ENCODE measurements at places on chromosomes 3 and 15.

GRCh38 chr15:74545086-74545485 lies 4.1 kb downstream of the ARID3B start:
- DNase-seq = no peak

DNA sequence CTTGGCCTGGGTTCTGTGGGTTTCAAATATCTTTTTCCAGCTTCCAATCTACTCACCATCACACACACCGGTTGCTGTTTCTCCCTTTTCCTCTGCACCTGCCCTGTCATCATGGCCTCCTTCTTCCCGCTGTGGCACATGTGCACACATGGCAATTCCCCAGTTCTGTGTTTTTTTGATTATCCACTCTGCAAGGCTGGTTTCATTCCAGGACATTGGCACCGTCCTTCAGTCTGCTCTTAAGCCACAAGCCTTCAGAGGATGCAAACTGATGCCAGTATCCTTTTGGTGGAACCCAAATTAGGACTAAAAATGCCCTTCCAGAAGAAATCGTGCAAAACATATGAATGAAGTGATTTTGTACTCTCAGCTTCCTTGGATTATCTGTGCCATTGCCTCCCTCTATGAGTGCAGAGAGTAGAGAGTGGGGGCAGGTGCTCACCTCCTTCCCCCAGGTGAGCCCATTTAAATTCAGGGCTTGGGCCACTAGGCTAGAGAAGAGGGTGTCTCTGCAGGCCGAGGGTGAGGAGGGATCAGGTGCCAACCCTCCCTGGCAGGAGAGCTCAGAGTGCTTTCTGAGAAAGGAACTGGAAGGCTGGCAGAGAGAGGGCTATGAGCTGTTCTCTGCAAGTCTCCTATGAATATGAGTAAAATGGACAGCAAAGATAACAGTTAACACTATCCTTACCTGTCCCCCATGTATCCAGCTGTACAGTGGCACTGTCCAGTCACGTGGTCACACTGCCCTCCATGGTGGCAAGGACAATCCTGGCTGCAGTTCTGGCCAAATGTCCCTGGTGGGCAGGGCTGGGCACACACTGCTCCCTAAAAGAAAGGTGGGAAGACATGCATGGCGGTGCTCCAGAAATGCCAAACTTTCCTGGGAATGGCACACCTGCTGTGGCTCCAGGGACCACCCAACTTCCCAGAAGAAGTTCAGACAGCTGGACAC lies 100.8 kb downstream of the RAB11A start:
- DNase-seq = no peak

GRCh38 chr3:28173836-28174235 lies 67.6 kb upstream of the CMC1 start:
- DNase-seq = no peak

DNA sequence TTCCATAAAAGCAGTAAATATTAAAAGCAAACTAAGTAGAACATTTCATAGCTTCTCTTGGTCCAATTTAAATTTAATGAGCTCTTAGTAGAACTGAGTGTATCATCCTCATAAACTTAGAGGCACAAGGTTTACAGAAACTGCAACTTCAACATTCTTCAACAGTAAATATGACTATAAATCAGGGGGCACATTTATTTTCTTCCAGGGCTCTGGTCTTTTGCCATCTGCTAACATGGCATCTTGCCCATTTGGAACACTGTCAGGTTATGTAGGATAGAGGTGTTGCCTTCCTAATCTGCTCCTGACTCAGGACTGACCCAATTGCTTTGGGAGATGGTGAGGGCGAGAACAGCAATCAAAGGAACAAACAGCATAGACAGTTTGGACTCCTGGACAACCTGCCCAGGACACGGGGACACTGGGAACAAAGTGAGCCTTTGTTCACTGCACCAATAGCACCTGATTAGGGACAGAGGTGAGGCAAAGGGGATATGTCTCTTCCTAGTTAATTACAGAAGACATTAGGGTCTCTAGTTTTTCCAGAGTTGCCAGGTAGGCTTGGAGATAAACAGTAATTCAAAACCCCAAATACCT lies 610.2 kb upstream of the ROBO2 start:
- no peak for DNase-seq

- DNase-seq = no peak
Observed at GRCh38 chr15:95113041-95113440, 881.7 kb downstream of the MCTP2 start.

DNA sequence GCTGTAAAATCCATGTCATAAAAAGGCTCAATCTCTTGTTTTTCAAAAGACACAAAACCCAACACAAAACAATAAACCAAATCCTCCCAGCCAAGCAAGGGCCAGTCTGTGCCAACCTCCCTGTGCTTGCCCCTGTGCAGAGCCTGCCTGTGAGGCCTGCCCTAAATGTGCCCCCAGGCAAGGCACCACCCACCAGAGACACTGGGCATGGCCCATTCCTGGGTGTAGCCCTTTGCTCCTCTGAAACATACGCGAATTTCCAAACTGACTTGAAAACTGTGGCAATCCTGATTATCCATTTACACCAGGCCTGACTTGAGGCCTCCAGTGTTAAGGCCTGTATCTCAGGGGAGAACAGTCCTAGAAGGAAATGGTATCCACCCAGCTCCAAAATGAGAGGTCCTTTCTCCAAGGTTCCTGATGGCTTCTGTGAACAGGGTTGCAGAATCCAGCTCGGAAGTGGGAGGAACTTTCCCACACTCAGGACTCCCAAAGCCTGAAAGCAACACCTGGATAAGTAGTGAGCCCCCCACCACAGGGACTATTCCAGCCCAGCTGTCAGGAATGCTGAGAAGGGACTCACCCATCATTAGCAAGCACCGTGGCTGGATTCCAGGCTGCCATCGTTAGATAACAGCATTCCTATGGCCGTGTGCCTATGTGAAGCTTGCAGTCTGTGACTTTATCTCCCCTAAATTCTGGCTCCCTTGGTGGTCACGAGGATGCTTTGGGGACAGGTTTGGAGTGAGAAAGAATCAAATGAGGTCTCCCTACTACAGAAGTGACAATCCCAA lies 61.8 kb downstream of the CACNA2D2 start:
- DNase-seq = no peak

DNA sequence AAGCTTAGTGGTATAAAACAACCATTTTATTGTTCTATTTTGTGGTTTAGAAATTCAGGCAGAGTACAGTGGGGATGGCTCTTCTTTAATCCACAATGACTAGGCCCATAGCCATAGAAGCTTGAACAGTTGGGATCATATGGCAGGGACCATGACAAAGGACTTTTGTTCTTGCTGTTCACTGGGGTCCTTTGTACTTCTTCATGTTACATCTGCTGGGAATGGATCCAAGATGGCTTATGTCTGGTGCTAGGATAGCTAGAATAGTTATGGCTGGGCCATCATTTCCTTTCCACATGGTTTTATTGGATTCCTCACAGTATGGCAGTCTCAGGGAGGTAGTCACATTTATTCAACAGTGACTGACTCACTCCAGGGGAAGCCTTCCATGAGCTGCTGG lies 427.9 kb upstream of the AGTR1 start:
- DNase-seq = no peak

GRCh38 chr3:76132154-76132470 lies 346.8 kb upstream of the ZNF717 start:
- no peak for DNase-seq

- no peak for DNase-seq
Observed at GRCh38 chr15:38972831-38973230, 408.2 kb upstream of the RASGRP1 start.

- no peak for DNase-seq
Observed at GRCh38 chr15:101049282-101049681, 130.1 kb downstream of the LRRK1 start.

DNA sequence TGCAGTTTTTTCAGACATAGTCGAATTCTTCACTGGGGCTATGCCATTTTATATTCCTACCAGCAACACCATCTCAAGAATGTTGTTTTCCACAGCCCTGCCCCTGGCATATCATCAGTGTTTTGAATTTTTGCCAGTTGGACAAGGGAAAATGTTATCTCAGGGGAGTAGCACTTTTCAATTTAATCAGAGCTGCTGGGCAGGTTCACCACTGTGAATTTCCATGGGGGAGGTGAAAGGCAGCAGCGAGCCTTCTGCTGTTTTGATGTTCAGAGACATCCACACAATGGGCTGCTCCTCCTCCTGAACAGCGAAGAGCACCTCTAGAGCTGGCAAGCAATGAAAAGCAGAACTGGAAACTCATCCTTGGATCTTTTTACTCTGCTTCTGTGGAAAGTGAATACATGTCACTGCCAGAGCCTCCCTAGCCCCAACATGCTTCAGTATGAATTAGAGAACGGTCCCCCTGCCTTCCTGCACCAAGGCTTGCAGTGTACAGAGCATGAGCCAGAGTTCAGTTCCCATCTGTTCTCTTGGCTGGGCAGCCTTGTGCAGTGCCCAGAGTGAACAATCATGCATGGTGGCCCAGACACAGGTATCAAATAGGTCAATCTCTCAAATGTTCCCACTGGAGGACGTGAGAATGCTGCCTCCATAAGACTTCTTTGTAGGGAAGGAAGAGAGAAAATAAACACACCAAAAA lies 56.1 kb upstream of the RAD18 start:
- no peak for DNase-seq

DNA sequence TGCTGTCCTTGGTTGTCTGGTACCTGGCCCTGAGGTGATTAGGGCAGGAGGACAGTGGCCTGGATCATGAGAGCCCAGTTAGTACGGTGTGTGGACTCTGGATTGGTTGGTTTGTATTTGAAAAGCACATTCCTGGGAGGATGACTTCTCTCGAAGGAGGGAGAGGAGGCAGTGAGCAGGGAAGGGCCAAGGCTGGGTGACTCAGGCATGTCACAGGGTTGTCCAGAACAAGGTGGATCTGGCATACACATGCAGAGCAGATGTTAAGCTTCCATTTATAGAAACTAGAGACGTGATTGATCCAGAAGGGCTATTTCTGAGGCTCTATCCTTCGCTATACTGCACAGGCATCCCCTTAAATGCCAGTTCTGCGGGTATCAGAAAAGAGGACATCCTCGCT lies 34.4 kb downstream of the FAM240A start:
- no peak for DNase-seq

DNA sequence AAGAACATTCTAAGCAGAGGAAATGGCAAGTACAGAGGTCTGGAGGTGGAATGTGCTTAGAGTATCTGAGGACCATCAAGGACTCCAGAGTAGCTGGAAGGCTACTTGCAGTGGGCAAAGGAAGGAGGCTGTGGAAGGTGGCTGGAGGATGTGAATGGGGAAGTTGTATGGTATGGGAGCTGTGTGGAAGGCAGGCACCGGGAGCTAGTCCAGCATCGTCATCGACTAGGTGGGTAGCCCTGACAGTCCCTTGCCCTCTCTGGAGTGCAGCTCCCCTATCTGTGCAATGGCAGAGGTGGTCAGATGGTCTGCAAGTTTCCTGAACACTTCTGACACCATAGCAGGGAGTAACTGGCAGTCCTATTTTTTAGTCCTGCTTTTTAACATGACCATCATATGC lies 19.3 kb downstream of the CCDC13 start:
- DNase-seq = no peak

- no peak for DNase-seq
Observed at GRCh38 chr15:47177177-47177576, 540.1 kb upstream of the SEMA6D start.

- DNase-seq = no peak
Observed at GRCh38 chr3:140733623-140734022, 55.8 kb downstream of the TRIM42 start.

DNA sequence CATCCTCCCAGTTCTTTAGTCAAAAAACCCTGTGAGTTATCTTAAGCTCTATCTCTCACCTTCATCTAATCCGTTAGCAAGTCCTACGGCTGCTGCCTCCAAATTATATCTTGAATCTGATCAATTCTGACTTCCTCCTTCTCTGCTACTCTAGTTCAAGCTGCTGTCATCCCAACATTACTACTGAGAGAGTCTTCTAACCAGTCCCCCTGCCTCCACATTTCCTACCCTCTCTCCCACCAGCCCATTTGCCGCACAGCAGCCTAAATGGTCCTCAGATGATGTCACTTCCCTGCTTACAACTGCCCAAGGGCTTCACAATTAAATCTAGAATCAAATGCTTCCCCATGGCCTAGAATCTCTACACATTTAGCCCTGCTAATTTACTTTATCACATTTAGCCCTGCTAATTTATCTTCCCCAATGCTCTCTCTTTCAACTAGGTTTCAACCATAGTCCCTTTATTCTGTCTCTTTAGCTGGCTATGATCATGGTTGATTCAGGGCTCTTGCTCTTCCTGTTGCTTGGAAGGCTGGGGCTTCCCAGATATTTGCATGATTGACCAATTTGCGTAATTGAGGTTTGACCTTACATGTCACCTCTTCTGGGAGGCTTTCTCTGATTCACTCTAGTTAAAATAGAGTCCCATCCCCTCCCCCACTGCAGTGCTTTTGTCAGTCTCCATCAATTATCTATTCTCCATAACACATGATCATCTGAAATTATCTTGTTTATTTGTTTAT lies 11.0 kb upstream of the ARL14 start:
- peak; percentile 86 for DNase-seq

- no peak for DNase-seq
Observed at GRCh38 chr3:182912474-182912873, 67.9 kb downstream of the DCUN1D1 start.

DNA sequence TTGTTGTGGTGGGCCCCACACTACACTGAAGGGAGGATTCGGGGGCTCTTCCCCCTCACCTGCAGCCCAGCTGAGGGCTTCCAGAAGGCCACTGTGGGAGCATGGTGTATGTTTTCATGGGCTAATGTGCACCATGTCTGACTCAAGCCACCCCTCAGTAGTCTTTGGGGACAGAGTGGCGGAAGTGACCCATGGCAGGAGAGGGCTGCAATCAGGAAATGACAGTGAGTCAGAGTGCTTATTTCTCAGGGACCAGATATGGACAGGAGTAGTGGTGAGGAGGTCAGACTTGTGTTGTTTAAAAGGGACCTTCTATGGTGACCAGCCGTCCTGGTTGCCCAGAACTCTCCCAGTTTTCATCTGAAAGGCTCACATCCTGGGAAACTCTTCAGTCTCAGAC lies 32.8 kb upstream of the SLC9A9 start:
- DNase-seq = no peak

DNA sequence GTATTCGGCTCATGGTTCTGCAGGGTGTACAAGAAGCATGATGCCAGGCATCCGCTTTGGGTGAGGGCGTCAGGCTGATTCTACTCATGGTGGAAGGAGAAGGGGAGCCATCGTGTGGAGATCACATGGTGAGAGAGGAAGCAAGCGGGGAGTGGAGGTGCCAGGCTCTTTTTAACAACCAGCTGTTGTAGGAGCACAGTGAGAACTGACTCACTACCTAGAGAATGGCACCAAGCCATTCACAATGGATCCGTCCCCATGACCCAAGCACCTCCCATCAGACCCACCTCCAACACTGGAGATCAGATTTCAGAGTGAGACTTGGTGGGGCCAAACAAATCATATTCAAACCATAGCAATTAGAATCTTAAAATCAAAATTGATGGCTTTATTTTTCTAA lies 259.8 kb upstream of the CTDSPL start:
- DNase-seq = no peak

DNA sequence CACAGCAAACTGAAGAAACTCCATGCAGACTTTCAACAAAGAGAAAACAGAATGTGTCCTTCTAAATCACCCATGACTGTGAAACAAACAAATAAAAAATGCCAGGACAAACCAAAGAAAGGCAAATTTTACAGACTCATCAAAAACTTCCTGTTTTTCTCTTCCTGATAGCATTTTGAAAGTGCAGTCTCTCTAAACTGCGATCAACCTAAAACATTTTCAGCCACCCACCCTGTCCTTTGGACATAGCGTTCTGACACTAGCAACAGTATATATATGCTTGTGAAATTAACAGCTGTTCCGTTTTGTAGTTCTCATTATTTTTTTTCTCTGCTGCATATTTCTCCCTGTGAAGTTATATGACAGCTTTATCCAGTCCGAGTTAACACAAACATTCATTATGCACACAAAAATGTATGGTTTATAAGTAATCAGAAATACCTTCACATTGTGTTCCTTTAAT lies 151.7 kb downstream of the FBN1 start:
- no peak for DNase-seq

- DNase-seq = no peak
Observed at GRCh38 chr15:28876131-28876844, 9.5 kb upstream of the APBA2 start.

Measured in astrocyte of the cerebellum (primary cell).